ENCODE measurements at places on chromosomes 13 and 19. TPM values are rescaled to one million over a fixed set of nuclear protein-coding genes. Genes with fewer than 3 reads are reported as not detected.

DNA sequence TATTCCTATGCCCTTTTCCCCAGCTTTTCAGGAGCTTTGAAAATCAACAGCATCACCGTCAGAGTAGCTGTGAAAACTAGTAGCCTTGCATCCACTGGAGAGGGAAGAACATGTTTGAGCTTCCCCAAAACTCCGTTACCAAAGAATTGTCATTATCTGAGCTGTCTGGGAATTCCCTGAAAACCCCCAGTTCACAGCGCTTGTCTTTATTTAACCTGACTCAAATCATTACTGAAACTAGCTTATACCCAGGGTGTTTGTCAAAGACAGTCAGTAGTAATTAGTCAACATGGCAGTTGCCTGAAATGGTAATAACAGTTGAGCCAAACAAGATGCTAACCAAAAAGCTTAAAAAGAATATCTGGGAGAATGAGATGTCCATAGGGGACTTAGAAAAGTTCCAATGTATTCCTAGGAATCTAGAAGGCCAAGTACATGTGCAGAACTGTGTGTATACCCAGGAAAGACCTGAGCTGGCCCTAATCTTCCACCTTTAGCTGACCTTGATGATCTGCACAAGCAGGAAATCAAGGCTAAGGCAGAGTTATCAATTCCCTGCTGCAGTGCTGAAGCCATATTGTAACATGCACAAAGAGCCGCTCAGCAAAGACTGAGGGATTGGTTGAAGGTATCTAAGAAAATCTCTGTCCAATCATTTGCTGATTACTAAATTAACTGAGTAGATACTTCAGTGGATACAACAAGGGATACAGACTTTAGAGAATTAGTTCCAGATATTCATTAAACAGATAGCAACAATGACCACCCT, 130.8 kb downstream of the KL start:
- H3K36me3 ChIP-seq: no peaks in the 10 kb centered on the region
- H3K4me3 ChIP-seq: no peak overlapping the region
- no peak for DNase-seq

- H3K4me1 ChIP-seq: no peaks in the 10 kb centered on the region
- no peaks in the 10 kb centered on the region for H3K27me3 ChIP-seq
- H3K36me3 ChIP-seq: no peaks in the 10 kb centered on the region
- no peak overlapping the region for H3K27ac ChIP-seq
- no peak for DNase-seq
Observed at GRCh38 chr13:43934273-43934672, 54.6 kb downstream of the LACC1 start.

The FFAR3 gene
- total RNA-seq: not detected

DNA sequence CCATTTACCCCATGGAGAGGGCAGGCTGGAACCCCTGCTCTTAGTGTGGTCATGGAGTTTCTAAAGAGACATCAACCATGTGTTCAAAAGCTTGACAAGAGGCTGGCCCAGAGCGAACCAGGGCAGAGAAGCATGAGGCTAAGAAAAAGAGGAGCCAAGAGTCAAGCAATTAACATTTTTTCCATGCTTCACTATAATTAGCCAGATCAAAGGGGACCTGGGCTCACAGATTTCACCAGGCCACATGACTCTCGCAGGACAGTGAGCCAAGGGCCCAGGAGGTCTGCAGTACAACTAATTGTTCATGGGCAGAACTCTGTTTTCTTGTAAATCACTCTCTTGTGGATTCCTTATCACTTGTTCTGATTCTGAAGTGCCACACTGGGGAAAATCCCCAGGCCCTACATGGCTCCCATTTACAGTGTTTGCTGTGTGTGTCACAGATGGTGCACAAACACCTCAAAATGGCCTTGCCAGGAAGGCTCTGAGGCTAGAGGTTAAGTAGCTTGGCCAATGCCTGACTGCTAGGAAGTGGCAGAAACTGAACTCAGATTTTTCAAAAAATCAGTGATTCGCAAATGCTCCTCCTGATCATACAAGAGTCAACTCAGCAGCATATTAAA, 101.2 kb downstream of the LHFPL6 start:
- H3K4me3 ChIP-seq: no peak overlapping the region
- no peaks in the 10 kb centered on the region for H3K27me3 ChIP-seq
- peaks cover 9% of the 10 kb centered on the region for H3K4me1 ChIP-seq
- H3K27ac ChIP-seq: no peak overlapping the region
- no peak for DNase-seq
- H3K36me3 ChIP-seq: no peaks in the 10 kb centered on the region

- DNase-seq: no peak
- H3K4me1 ChIP-seq: peaks cover 4% of the 10 kb centered on the region
- no peaks in the 10 kb centered on the region for H3K36me3 ChIP-seq
- no peaks in the 10 kb centered on the region for H3K27me3 ChIP-seq
- H3K4me3 ChIP-seq: no peak overlapping the region
Observed at GRCh38 chr13:76854894-76855293, 31.3 kb downstream of the KCTD12 start.

- no peak overlapping the region for H3K4me3 ChIP-seq
- H3K27me3 ChIP-seq: no peaks in the 10 kb centered on the region
- peaks cover 3% of the 10 kb centered on the region for H3K4me1 ChIP-seq
- H3K27ac ChIP-seq: no peak overlapping the region
Observed at GRCh38 chr13:32059511-32059984, 28.0 kb downstream of the FRY start.

DNA sequence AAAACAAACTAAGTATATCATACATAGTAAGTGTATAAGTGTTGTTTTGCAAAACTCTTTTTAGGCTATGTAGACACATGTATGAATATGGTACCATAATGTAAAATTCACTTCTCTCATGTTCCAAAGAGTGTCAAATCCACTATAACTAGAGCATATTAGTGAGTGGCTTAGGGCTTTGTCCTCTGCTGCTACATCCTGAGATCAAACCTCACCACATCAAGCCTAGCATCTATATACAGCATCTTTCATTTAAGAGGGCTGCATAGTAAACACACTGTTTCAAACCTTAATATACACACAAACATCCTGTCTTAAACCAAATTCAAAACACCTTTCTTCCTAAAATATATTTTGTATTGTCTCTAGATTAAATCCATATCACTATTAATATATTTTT, 38.7 kb downstream of the ELF1 start:
- no peaks in the 10 kb centered on the region for H3K27me3 ChIP-seq
- no peaks in the 10 kb centered on the region for H3K36me3 ChIP-seq
- H3K4me3 ChIP-seq: no peak overlapping the region
- no peak for DNase-seq

The LACC1 gene
- total RNA-seq: 5.3 TPM
